Stimulated activated CD8-positive, alpha-beta memory T cell treated with anti-CD3 and anti-CD28 coated beads, Interleukin-4, amount 100 ng/mL, for 48 hours (primary cell): ENCODE measurements at places on chromosomes 12 and 14.

DNA sequence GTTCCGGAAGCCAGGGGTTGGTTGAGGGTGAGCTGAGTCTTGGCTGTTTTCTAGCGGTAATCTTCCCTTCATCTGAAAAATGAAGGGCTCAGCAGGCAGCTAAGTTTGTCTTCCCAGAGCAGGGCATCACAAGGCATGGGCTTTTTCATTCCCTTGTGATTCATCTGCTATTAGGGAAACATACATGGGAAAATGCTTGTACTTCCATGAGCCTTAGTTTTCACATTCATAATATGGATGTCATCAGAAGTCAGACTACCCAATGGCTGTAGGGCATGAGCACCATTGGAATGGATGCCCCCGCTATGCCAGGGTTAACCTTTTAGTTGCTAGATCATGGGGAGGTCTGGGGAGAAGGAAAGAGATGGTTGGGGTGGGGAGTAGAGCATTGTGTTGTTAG is 18.7 kb downstream of the HELB start:
- DNase-seq, result no peak

DNA sequence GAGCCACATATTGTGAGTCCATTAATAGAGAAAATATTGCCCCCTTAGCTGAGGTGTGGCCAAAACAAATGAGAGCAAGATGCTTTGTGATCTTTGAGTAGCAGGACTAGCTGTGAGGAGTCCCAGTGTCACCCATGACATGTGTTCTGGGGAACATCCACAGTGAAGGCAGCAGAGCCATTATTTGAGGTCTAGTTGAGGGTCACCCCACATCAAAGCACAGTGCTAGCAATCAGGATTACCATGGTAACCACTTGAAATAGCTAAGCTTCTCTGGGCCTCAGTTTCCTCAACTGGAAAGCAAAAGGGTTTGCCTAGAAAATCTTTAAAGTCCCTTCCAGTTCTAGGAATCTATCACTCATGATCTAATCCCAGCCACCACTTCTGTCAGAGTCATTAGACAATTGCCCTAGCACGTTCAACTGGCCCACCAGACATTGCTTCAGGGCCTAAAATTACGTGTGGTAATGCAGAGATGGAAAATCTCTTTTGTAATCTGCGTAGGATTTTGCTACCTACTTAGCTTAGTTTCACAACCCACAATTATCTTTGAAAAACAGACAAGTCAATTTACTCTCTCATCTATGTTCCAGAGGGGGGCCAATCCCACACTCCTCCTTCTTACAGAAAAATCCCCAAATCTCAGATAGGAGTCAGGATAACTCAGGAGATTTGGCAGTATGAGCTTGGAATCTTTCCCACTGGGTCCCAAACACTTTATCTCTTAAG is 251.2 kb upstream of the EGLN3 start:
- DNase-seq, result no peak

DNA sequence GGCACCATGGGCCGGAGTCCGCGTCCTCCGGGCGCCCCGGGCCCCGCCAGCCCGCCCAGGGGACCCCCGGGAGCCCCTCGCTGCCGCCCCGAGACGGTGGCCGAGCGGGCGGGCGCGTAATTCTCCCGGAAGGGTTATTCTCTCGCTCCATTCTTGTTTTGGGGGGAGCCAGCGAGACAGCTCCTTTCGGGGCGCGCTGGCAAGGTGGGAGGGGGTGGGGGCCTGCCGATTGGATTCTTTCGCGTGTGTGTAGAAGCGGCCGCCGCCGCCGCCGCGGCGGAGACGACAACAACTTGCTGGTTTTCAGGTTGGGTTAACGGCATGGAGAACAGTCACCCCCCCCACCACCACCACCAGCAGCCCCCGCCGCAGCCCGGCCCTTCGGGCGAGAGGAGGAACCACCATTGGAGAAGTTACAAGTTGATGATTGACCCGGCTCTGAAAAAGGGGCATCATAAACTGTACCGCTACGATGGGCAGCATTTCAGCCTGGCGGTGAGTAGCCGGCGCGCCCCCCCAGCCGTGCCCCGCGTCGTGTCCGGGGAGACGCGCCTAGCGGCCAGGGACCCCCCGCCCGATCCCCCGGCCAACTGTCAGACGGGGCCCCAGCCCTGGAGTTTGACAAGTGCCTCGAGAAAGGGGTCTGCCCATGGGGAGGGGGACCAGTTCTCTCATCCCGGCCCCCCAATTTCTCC is 755 bp downstream of the SETD1B start:
- peak; percentile 63 for DNase-seq

GRCh38 chr12:13981296-13981962 is at the start of gene GRIN2B:
GRIN2B (minus strand) TSS chr12:13981602; CDS start chr12:13866208, 115,394 bp downstream.
- DNase-seq, result no peak

DNA sequence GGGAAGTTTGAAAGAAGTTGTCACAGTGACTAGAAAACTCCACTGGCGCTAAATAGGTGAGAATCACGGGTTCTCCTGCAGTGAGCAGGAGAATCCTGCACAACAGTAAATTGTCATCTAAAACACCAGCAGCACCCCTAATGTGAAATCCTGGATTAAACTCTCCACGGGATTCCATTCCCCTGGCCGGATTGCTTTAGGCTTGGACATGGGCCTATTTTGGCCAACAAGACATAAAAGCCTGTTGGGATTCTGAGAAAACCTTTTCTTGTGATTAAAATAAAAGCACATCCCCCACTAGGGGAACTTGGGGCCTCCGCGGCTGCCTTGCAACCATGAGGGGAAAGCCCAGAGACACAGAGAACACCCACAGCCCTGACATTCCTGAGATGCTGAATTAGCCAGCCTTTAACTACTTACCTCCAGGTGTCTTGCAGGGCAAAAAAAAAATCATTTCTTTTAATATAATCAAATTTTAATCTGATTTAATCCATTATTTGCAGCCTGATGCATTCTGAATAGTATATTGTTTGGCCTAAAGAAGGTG is 21.0 kb upstream of the TSPAN11 start:
- no peak for DNase-seq

- DNase-seq, result no peak
Observed at GRCh38 chr14:78701246-78701645, 531.1 kb downstream of the NRXN3 start.

DNA sequence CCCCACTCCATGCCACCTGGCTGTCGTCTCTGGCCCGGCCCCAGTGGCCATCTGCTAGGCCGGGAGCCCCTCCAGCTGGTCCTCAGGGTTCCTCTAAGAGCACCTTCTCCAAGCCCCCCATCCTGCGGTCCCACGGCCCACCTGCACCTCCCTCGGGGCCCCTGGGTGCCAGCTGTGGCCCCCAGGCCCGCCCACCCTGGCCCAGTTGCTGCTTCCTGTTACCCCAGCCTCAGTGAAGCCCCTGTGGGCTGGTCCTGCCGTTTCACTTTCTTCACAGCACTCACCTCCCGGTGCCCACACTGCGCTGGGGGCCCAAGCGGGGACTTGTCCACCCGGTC is 27.6 kb upstream of the NUDT14 start:
- DNase-seq, result no peak

DNA sequence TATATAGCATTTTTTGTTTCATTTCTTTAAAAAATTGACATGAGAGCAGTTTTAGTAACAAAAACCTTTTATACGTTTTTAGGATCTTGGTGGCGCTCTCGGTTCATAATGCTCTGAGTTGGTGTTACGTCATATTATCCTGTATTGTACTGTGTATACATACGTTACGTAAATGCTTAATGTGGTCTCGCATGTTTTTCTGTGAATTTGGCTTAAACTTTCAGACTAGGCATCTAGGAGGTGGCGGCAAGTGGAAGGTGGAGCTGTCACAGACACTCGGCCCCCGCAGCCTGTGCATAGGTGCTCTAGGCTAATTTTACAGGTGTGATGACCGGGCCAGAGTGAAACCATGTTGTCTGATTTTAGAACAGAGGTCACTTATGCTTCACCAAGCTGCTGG is 60.0 kb downstream of the PPP2R5C start:
- peak; percentile 58 for DNase-seq

- no peak for DNase-seq
Observed at GRCh38 chr12:120886199-120887018, 17.7 kb downstream of the SPPL3 start.

GRCh38 chr14:95537298-95538089 is 2.6 kb downstream of the GLRX5 start:
- no peak for DNase-seq

GRCh38 chr12:92568691-92569090 is 134.1 kb upstream of the PLEKHG7 start:
- DNase-seq, result no peak

DNA sequence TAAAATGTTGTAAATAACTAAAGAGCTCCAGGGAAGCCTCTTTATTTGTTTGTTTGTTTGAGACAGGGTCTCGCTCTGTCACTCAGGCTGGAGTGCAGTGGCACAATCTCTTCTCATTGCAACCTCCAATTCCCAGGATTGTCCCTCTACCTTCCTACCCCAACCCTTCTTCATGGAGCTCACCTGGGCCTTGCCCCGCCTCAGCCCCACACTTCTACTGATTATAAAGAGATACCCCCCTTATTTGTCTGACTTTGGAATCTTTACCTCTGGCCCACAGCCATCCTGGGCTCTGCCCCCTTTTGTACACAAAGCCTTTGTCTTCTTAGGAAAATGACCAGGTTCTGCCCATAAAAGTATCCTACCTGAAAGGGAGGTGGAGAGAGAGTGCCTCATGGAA is 9.1 kb upstream of the BLTP3B start:
- DNase-seq, result no peak

DNA sequence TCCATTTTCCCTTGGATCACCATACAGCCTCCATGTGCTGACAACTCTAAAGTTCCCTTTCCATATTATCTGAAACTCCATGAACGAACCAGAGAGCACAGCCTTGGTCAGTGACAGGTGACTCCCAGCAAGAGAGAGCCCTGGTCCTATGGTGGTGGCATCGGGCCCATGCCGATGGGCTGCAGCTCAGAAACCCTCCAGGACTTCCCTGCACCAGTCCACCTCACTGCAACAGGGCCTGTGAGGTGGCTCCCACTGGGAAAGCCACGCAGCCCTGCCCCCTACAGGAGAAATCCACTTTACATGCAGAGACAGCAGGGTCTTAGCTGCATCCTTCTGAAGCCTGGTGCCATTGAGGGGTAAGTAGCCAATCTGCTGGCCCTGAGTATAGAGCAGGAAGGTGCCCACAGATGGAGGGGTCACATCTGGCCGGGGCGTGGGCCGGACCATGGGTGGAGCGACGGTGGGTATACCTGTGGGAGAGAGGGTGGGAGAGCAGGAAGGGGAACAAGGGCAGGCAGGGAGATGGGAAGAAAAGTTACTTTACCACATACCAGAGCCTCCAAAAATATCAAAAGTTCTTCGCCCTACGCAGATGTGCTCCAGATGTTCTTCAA is 24.7 kb downstream of the RTRAF start:
- peak; percentile 35 for DNase-seq

DNA sequence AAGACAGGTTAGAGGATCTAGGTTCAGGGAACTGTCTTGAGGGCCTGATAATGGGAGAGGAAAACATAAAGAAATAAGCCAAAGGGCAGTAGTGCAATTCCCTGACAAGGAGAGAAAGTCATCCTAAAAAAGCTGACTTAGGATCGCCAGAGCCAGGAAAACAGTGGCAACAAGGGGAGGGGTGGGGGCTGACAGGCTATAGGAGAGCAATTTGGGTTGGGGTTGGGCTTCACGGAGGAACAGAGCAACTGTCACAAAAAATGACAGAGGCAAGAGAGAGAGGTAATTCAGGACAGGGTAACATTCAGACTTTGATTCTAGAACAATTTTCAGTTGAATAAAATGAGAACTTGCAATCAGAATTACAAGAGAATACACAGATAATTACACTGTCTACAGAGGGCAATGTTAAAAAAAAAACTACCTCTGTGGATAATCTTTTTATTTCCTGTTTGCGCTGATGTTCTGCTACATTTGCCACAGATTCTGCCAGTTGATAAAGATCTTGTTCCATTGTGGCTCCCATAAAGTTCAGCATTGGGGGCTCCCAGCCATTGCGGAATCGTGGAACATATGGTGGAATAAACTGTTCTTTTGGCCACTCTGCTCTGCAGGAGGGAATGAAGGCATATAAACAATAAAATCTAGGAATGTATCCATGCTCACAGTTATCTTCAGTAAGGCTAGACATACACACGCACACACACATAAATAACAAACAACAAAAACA is 138.6 kb downstream of the EPS8 start:
- DNase-seq, result no peak

DNA sequence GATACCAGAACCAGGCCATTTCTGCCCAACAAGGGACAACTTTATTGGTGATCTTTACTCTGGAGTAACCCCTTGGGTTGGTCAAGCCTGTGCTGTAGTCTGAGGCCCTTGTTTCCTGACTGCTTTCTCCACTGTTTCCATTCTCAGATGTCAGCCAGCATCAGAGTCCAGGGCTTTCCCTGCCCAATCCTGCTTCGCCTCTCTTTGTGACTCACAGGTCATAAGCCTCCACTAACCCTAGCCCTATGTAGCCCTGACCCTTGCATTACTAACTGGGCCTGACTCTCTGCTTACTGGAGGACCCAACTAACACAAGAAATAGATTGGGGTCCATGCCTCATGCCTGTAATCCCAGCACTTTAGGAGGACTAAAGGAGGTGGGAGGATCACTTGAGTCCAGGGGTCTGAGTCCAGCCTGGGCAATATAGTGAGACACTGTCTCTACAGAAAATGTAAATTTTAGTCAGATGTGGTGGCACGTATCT is 8.6 kb upstream of the SNRNP35 start:
- DNase-seq, result no peak

DNA sequence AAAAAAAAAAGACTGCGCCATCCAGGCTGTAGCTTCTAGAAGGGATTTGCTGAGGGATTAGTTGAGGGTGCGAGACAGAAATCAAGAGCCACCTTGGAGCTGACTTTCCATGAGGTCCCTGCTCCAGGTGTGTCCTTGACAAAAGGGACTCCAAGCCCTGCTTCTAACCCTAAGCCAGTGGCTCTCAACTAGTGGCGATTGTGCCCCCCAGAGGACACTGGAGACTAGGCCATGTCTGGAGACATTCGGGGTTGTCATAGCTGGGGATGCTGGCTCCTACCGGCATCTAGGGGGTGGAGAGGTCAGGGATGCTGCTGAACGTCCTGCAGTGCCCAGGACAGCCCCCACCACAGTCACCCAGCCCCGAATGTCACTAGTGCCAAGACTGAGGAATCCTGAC is 40.6 kb downstream of the SPRING1 start:
- no peak for DNase-seq
